ENCODE measurements at places on chromosomes 7 and 10.
A peak's percentile ranks its signal among the peaks of the same experiment; 100 is the strongest.

DNA sequence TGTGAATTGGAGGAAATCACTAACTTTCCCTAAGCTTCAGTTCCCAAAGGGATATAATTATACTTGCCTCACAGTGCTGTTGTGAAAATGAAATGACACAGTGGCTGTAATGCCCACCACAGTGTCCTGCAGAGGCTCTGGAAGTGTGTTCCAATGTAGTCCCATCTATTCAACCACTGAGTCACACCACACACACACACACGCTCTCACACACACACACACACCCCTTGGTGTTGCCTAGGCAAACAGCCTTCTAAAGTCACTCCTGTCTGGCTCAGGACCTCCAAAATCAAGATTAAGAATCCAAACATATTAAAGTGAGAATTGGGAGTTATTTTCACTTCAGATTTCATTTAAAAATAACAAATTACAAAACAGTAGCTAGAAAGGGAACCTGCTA lies 73.3 kb downstream of the NRCAM start:
- DNase-seq, result no peak

DNA sequence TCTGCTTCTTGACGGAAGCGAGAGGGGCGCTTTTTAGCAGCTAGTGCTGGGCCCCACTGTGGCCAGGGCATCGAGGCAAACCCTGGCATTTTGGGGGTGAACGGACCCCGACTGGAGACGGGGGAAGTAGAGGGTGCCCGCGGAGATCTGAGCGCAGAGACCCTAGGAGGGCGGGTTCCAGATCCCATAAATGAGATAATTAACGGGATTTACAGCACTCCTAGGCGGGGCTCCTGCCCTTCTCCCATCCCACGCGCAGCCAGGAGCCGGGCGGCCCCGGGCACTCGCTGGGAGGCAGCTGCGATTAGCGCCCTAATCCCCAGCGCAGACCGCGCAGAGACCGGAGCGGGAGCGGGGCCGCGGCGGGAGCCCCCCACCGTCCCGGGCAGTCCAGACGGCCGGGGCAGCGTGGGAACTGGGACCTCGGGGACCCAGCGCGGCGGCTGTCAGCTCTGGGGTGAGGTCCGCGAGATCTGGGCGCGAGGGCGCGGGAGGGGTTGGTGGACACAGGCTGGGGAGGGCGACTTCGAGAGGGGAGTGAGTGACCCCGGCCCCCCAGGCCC lies 735 bp downstream of the JCAD start:
- peak; percentile 9 for DNase-seq

DNA sequence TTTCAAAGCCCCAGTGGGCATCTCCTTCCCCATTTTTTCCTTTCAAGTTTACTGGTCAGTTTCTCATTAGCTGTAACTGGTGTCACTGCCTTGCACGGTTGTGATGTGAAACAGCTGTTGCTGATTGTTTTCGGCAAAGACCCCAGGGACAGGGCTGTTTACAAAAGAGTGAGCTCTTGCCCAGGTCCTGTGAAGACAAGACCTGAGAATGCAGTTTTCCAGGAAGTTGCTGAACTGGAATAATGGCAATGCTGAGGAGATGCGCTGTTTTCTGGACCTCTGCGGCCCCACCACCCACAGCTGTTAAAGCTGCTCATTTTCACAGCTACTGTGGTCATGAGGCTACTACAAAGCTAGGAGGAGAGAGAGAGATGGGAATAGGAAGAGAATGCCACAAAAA lies 116.6 kb upstream of the RSU1 start:
- DNase-seq, result no peak

GRCh38 chr10:119281581-119282071 lies 74.3 kb downstream of the GRK5 start:
- peak; percentile 27 for DNase-seq

GRCh38 chr7:68805159-68805558 lies 793.1 kb upstream of the AUTS2 start:
- no peak for DNase-seq

DNA sequence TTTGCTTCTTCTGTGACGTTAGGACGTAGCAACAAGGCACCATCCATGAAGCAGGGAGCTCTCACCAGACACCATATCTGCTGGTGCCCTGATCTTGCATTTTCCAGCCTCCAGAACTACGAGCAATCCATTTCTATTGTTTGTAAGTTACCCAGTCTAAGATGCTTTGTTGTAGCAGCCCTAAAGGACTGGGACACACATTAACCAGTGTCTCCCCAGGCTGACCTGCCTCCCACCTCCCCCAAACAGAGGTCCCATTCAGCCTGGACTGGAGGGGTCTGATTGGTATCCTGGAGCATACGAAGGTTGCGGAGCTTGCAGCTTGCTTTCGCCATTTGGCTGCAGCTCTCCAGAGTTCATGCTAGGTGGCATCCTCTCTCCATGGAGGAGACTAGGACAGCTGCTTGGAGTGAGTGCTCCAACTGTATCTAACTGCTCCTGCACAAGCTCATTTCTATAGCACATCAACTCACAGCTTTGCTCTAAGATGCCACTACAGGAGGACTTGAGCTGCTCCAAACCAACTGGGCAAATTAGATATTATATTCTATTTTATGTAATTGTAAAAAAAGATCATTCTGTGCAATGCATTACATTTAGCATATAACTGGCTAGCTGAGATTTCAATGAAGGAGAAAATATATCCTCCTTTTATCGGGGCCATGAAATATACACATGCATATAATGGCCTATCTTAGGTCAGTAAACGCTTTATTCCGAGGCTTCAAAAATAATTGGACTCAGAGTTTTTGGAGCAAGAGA lies 8.0 kb upstream of the GRK5 start:
- peak; percentile 81 for DNase-seq

GRCh38 chr7:157444843-157445135 lies 108.0 kb downstream of the DNAJB6 start:
- no peak for DNase-seq

DNA sequence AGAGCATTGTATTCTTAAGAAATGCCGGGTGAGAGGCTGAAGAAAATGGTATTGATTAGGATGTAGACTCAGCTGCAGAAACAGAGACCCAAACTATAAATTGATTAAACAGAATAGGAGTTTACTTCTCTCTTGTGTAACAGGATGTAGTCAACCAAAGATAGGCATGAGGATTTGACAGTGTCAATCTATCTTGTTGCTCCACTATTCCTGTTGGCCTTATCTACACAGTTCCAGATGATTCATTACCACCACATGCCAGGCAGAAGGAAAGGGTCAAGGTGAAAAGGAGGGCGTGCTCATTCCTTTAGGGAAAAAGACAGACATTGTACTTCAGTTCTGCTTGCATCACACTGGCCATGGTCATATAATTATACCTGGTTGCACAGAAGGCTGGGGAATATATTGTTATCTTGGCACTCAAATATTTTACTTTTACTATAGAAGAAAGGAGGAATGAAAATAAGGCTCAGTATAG lies 11.9 kb upstream of the DMTF1 start:
- DNase-seq, result no peak

- DNase-seq, result no peak
Observed at GRCh38 chr10:1732564-1732996, 4.7 kb downstream of the ADARB2 start.

DNA sequence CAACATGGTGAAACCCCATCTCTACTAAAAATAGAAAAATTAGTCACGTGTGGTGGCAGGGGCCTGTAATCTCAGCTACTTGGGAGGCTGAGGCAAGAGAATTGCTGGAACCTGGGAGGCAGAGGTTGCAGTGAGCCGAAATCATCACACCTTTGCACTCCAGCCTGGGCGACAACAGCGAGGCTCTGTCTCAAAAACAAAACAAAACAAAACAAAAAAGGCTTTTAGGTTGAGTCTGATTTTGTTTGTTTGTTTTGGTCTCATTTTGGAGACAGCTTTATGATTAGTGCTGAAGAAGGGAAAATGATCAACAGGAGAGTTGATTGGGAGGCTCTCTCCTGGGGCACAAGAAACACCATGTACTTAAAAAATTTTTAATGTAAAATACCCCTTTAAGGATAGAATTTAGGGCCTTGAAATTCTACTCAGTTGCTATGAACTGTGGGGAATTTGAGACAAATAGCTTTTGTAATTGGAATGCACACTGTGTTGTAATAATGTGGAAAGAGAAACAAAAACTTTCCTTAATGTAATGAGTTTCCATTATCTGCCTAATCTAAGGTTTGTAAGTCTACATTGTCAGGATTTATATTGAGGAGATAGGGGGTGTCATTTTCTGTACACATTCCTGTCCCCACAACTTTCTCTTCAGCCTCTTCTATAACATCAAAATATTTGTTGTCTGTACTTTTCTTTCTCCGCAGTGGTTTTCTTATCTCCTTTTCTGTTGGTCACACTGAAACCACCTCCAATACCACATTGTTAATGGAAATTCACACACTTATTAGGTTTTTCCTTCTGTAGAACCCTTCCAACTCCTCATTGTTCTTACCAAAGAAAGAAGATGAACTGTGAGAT lies 41.3 kb downstream of the ARID5B start:
- DNase-seq, result no peak

- no peak for DNase-seq
Observed at GRCh38 chr7:46244757-46245156, 323.7 kb upstream of the IGFBP3 start.

- no peak for DNase-seq
Observed at GRCh38 chr7:16847381-16847860, 34.4 kb downstream of the AGR3 start.

GRCh38 chr7:24721481-24722001 lies 35.7 kb downstream of the GSDME start:
- DNase-seq, result no peak

Data from ACHN (cell line).